ENCODE measurements at places on chromosomes 1 and 21. TPM values are rescaled to one million over a fixed set of nuclear protein-coding genes. Genes with fewer than 3 reads are reported as not detected.
A peak's percentile ranks its signal among the peaks of the same experiment; 100 is the strongest.

Gene ZNF593OS
- 0.65 TPM for polyA plus RNA-seq

DNA sequence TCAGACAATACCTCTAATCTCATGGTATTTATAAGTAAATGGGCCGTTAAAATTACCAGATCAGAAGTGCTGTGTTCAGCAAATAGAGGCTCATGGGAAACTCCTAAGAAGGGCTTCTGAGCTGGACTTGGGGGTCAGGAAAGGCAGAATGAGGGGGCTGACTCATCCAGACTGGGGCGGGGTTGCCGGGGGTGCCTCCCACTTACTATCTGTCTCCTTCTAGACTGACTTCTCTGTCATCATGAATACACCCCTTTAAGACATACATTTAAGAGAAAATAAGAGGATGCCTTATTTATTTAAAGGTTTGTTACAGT is 96.0 kb upstream of the ERRFI1 start:
- DNase-seq = no peak
- no peak overlapping the region for H3K4me3 ChIP-seq
- H3K36me3 ChIP-seq = no peaks in the 10 kb centered on the region
- H3K4me1 ChIP-seq = no peaks in the 10 kb centered on the region
- no peaks in the 10 kb centered on the region for H3K27me3 ChIP-seq

Gene GBP4
- polyA plus RNA-seq = 13.5 TPM

DNA sequence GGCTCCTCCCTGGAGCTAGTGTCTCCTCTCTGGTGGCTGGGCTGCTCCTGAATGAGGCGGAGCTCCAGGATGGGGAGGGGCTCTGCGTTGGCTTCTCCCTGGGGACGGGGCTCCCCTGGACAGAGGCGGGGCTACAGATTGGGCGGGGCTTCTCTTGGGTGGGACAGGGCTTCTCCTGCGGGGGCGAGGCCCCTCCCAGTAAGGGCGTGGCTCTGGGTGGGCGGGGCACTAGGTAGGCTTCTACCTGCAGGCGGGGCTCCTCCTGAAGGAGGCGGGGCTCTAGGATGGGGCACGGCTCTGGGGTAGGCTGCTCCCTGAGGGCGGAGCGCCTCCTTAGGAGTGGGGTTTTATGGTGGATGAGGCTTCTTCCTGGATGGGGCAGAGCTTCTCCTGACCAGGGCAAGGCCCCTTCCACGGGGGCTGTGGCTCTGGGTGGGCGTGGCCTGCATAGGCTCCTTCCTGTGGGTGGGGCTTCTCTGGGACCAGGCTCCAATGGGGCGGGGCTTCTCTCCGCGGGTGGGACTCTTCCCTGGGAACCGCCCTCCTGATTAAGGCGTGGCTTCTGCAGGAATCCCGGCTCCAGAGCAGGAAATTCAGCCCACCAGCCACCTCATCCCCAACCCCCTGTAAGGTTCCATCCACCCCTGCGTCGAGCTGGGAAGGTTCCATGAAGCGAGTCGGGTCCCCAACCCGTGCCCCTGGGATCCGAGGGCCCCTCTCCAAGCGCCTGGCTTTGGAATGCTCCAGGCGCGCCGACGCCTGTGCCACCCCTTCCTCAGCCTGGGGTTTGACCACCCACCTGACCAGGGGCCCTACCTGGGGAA is 22.7 kb upstream of the ARF1 start:
- H3K27ac ChIP-seq = no peak overlapping the region
- H3K27me3 ChIP-seq = peaks cover 5% of the 10 kb centered on the region
- no peaks in the 10 kb centered on the region for H3K4me1 ChIP-seq
- H3K36me3 ChIP-seq = no peaks in the 10 kb centered on the region
- peak; percentile 83 for DNase-seq
- peak overlapping the region; percentile 8 for H3K4me3 ChIP-seq

DNA sequence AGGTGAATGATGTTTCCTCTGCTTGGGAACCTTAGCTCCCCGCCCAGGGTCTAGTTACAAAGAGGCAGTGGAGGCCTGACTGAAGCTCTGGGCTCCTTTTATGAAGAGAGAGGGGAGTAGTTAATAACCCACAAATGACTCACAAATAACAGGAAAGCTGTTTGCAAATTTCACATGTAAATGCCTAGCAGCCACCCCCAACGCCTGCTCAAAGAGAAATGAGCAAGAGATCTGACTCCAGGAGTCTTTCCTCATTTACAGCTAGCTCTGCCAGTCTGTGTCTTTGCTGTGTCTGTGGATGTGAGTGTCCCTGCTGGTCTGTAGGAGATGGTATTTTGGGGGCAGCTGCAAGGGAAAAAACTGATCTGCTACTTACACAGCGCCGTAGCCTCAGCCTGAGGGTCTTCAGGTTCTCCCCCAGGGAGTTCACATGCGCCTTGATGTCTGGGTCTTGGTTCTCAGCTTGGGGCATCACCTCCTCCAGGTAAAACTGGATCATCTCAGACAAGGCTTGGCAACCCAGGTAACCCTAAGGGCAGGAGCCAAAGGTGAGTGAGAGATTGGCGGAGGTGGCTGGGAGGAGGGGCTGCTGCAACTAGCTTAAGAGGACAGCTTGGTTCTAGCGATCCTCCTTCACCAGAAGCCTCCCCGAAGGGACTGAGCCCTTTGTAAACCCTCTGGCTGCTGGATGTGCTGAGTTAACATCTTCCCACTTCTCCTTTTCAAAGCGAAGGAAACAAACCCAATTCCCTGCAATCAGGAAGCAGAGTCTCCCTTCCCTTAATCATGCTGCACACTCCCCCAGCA is at the start of gene IL19:
IL19 (plus strand) TSS at position 243 of the 807 bp plus-strand sequence. CDS start 65,890 bp downstream, outside the sequence.
- H3K4me3 ChIP-seq = no peak within 1 kb of the TSS
- H3K36me3 ChIP-seq = no peaks in the 10 kb centered on the region
- H3K4me1 ChIP-seq = no peaks in the 10 kb centered on the region
- no peaks in the 10 kb centered on the region for H3K27me3 ChIP-seq
- H3K27ac ChIP-seq = peak within 1 kb of the TSS; percentile 4

GRCh38 chr1:22976461-22977243 is 4.0 kb upstream of the LACTBL1 start:
- H3K27me3 ChIP-seq = peaks cover 11% of the 10 kb centered on the region
- no peak overlapping the region for H3K4me3 ChIP-seq
- no peaks in the 10 kb centered on the region for H3K4me1 ChIP-seq
- H3K36me3 ChIP-seq = no peaks in the 10 kb centered on the region
- DNase-seq = peak; percentile 73
- no peak overlapping the region for H3K27ac ChIP-seq

DNA sequence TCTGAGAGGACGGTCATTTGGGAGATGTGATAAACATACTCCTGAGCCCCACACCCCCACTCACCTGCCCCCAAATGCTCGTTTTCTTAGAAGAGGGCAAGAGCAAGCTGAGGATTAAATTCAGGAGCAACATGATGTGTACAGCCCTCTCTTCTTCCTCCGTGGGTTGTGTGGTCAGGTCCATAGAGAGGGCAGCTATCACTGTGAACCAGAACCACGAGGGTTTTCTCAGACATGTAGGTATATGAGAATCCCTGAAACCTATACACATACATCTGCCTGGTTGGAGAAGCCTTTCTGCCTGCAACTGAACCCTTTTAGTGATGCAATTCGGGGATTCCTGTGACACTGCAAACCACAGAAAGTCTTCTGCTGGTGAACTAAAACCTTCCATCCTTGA is 38.9 kb downstream of the PGM1 start:
- no peaks in the 10 kb centered on the region for H3K4me1 ChIP-seq
- no peaks in the 10 kb centered on the region for H3K27me3 ChIP-seq
- H3K36me3 ChIP-seq = peaks cover 10% of the 10 kb centered on the region
- DNase-seq = no peak
- H3K4me3 ChIP-seq = no peak overlapping the region
- H3K27ac ChIP-seq = no peak overlapping the region

Measured in lung (tissue), 17 donors.